ENCODE measurements at places on chromosomes 6 and 20.

GRCh38 chr6:39791311-39791710 is 865 bp upstream of the DAAM2 start:
- DNase-seq, result no peak

- no peak for DNase-seq
These were observed 873.0 kb downstream of the KIF16B start for GRCh38 chr20:15700147-15700765.

DNA sequence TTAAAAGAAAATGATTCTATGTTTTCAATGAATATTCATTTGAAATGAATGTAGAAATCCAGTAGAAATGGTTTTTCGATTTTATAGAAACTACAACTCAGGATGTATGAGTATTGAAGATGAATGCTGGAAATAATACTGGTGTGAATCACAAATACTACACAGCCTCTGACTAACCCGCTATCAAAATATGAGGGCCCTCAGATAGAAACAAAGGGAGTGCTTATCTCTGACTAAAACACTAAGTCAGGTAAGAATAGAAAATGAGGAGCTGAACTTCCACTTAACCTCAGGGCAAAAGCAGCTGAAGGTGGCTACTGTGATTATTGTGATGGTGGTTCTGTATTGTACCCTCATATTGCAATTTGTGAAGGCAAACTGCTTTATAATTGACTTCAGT is 220.9 kb upstream of the RNF217 start:
- no peak for DNase-seq

DNA sequence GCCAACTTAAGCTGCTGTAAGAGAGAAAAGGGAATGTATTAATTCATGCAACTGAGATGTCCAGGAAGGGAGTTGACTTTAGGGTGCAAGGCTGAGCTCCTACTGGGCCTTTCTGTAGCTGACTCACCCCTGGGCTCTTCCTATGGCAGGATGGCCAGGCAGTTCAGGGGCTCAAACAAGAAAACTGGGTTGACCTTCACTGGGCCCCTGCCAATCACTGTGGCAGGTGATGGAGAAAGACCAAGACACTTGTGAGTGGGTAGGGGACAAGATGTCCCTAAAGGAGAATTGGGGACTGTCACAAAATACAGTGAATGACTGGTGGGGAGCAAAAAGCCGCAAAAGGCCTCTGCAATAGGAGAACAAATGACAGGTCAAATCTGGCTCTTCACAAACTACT is 21.5 kb upstream of the RALGAPA2 start:
- DNase-seq, result peak; percentile 5

DNA sequence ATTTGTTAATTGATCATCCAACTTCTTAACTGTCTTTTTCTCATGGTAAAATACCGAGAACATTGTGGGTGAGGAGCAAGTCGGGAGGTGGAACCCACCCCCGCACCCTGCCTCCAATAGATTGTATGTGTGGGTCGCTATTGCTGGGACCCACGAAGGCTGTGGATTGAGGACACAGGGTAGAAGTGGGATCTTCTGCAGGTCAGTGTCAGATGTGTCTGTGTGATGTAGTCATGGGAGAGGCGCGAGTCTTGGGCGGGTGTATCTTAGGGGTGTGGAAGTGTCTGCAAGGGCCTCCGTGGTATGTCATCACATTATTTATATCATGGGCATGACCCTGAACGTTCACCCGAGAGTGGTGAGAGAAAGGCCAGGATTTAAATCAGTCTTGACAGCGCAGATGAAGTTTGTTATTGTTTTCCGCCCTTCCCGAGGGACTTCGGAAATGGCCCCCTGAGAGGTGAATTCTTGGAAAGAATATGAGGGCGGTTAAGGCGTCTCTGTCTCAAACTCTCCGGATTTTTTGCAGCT is 472 bp upstream of the PAQR8 start:
- peak; percentile 40 for DNase-seq

DNA sequence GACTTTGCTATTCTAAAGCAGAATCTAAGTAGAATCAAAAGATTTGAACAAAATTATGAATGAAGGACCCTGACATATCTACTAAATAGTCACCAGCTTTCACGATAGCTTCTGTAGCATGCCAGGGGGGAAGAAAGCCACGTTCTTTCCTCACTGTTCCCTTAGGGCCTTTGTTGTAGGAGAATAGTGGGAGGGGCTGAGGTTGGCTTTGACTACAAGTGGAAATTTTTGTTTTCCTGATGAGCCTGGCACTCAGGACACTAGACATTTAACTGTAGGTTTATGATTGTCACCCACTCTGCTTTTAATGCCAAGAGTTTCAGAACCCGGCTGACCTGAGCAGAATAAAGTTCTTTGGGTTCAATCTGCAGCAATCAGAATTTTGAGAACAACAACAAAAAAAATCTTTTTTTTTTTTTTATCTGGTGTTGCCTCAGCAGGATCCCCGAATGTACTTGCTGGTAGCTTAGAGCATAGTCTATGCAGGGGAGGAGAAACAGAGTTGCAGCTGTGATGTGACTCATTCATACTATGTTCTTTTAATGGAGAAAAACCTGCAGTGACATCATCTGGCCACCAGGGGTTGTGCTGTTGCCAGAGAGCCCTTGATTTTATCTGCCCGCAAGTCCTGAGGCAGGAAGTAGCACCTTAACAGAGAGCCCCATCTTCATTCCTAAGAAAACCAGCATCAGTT is 38.5 kb downstream of the TPD52L1 start:
- peak; percentile 79 for DNase-seq

GRCh38 chr6:44285552-44286284 is 15.5 kb downstream of the TMEM151B start:
- no peak for DNase-seq

GRCh38 chr20:49656304-49656703 is 57.4 kb downstream of the B4GALT5 start:
- no peak for DNase-seq

GRCh38 chr20:62724692-62725595 is 16.3 kb downstream of the NTSR1 start:
- no peak for DNase-seq

GRCh38 chr6:99590728-99591672 is 15.6 kb upstream of the PRDM13 start:
- DNase-seq, result no peak

GRCh38 chr6:7916959-7917358 is 6.4 kb upstream of the TXNDC5 start:
- no peak for DNase-seq

DNA sequence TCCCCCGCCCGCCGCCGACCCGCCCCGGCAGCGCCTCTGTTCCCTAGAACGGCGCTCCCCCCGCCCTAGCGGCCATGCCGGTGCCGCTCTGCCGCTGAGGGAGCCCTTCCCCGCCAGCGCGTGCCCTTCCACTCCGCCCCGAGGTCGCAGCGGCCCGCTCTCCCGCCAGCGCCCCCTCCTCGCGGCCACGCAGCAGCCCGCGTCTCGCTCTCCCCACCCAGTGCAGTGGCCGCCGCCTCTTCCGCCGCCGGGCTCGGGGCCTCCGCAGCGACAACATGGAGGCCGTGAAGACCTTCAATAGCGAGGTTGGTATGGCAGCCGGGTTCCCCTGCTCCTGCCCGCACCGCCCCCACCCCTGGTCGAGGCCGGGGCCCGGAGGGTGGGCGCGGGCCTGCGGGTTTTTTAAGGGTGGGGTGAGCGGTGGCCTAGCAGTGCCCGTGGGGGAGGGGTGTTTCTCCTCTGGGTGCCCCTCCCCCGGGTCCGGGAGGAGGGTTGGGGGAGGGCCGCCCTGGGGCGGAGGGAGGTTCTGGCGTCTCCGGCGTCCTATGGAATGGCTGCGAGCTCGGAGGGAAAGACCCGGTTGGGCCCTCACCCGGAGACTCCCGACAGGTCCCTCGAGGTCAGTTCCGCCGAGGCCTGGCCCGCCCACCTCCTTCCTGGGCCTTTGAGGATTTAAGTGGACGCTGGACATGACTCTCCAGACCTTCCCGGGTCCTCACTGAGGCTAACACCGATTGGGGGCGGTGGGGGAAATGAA is 588 bp downstream of the SCAF8 start:
- DNase-seq, result peak; percentile 91

DNA sequence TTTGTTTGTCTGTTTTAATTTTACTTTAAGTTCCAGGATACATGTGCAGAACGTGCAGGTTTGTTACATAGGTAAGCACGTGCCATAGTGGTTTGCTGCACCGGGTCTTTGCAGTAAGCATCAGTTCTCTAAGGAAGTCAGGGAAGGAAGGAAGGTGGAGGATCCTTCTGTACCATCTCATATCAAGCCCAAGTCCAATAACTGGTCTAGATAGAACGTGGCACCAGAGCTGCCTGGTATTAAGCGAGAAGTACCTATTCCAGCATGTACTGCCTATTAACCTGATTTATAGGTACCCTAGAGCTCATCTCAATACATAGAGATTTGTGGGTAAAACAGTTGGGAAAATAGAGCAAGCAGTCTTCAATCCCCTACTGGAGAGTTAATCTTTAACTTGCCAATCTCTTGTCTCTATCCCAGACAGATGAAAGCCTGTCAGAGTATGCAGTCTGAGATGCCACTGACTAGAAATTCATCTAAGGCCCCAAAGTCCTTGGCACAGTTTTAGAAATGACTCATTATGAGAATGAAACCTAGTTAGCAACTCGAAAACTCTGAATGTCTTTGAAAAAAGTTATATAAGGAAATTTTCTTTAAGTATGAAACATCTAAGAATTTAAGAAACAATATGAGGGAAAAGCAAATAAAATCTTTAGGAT is 144.9 kb downstream of the TFAP2A start:
- DNase-seq, result no peak

DNA sequence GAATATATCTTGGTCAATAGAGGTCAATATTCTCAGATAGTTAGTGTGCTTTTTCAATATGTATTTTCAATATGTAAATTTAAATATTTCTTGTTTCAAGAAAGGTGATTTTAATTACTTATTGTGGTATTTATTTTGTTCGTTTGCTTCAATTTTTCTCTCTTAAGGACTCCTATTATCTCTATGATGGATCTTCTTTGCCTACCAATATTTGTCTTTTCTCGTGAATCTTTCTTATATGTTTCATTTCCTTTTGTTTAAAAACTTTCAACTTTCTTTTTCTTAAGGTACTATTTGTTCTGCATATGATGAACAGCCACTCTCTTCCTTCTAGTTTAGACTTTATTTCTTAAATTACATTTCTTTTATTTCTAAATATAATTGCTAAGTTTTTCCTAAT is 46.1 kb upstream of the PSMF1 start:
- DNase-seq, result no peak

DNA sequence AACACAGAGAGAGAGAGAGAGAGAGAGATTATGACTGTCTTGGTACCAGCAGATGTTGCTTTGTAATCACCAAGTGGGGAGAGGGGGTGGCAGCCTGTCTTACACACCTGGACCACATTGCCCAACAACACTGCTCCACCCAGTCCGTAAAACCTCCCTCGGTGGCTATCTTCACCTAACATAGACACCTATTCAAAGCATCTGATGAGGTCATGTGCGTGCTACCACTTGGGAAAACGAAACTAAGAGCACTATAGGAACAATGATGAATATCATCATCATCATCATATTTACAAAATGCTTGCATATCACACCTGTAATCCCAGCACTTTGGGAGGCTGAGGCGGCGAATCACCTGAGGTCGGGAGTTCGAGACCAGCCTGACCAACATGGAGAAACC is 24.1 kb upstream of the SALL4 start:
- no peak for DNase-seq

GRCh38 chr6:84696166-84696565 is 68.2 kb downstream of the TBX18 start:
- no peak for DNase-seq

- DNase-seq, result peak; percentile 28
These were observed 46.7 kb downstream of the RNGTT start for GRCh38 chr6:88916615-88917208.

DNA sequence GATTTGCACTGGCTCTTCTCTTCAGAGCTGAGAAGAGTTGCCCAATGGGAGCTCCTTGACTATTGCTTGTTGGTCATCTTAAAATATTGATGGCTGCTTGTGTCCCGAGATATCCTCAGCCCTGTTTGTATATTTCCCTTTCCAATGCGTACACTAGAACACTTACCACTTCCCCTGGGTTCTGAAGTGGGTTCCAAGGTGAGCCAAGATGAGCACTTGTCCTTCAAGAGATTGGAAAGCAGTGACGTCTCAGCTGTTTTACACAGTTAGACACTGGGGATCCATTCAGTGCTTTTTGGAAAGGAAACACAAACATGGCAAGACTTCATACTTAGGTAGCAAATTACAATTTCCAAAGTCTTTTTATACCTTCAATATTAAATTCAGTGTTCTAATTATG is 716.4 kb upstream of the CITED2 start:
- DNase-seq, result no peak

GRCh38 chr6:157908369-157909281 is 73.0 kb upstream of the SYNJ2 start:
- peak; percentile 58 for DNase-seq

GRCh38 chr20:23640018-23640601 is 2.4 kb upstream of the CST3 start:
- no peak for DNase-seq

- DNase-seq, result no peak
These were observed 71.7 kb upstream of the FRMD1 start for GRCh38 chr6:168150551-168151320.

DNA sequence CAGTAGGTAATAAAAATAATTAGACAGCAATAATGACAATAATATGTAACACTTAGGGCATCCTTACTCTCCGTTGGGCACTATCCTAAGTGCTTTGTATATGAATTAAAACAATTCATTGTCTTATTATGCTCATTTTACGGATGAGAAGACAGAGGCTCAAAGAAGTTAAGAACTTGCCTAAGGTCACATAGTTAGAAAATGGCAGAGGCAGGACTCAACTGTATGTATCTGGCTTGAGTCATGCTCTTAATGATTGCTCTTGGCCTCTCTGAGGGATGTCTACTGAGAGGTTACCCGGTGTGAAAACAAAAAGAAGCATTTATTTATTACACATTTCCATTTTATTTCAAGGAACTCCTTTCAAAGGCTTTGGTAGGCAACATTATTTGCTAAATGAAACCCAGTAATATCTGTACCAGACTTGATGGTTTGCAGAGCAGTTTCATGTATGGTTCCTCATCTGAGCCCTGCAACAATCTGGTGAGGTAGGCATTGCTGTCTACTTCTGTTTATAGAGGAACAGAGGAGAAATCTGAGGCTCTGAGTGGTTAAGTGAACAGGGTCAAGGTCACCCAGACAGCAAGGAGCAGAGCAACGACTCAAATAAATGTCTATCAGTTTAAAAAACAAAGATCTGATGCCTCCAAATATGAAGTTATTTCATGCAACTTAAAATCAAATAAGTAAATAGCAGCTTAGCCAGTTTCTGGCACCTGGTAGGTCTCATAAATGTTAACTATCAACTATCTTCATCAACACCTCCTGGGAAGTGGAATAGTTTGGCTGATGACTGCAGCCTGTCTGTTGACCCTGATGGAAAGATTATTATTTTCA is 4.2 kb upstream of the PARD6B start:
- DNase-seq, result no peak

GRCh38 chr20:44028868-44029847 is 114.5 kb downstream of the TOX2 start:
- peak; percentile 61 for DNase-seq

- no peak for DNase-seq
These were observed 1.7 kb upstream of the FBXO5 start for GRCh38 chr6:152984513-152984872.
